ENCODE measurements at places on chromosomes 2 and 18. TPM values are rescaled to one million over a fixed set of nuclear protein-coding genes. Genes with fewer than 3 reads are reported as not detected.
A peak's percentile ranks its signal among the peaks of the same experiment; 100 is the strongest.

Gene CPO
- total RNA-seq = 0.50 TPM

- H3K27ac ChIP-seq = peak overlapping the region; percentile 82
- no peaks in the 10 kb centered on the region for H3K4me1 ChIP-seq
- H3K27me3 ChIP-seq = no peaks in the 10 kb centered on the region
Measured at GRCh38 chr2:218366621-218367414, 10.2 kb downstream of the CATIP start.

Gene NT5DC4
- total RNA-seq = not detected

DNA sequence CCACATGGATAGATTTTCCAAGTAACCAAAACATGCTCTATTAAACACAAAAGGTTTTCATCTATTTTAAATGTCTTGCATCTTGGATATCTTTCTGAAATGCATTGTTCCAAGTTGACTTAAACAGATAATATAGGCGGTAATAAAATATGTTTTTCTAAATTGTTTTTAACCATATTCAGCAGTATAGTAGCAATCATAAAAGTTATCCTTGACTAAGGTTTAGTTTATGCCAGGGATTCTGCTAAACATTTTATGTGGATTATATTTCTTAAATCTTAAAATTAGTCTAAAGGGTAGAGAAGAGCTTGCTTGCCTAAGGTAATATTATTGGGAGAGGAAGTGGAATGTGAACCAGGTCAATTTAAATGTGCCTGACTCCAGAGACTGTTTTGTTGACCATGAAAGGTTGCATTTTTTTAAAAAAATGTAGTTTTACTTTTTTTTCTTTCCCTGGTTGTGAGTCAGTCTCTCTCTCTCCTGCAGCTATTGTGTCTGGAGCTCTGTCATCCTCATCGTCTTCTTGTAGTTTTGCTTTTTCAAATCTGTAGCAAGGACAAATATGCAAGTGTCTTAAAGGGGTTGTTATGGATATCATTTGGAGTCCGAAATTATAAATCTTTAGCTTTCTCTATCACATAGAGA is 309.1 kb upstream of the COL3A1 start:
- no peak overlapping the region for H3K4me3 ChIP-seq
- H3K36me3 ChIP-seq = no peaks in the 10 kb centered on the region
- H3K4me1 ChIP-seq = no peaks in the 10 kb centered on the region
- no peak for DNase-seq
- no peak overlapping the region for H3K27ac ChIP-seq

DNA sequence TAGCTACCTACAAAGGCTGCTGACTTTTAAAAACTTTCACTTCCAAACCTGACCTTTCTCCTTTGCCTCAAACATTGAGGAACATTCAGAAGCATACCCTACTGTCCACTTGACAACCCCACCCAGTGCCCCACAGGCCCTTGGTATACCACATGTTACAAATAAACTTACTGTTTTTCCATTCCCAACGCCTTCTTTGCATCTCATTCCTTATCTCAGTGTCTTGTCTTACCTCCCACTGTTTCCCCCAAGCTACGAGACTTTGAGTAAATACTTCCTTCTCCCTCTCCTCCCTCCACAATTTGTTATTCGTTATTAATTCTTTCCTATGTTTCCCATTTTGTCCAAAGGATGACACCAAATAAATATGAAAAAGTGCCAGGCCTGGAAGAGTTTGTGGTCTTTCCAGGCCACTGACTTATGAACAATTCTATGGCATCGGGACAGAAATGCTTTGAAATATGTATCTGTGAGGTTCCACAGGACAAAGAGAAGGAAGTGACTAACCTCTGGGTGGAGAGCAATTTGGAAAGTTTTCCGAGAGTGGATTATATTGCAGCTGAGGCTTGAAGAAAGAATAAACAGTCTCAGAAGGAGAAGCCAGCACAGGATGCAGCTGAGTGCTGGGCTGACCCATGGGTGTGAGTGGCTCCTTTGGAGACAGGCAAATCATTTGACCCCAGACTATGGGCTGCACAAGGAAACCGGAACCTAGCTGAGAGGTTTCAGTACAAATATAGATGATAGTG is 409.0 kb downstream of the LPIN1 start:
- peak; percentile 68 for DNase-seq
- no peaks in the 10 kb centered on the region for H3K27me3 ChIP-seq
- no peak overlapping the region for H3K4me3 ChIP-seq
- no peak overlapping the region for H3K27ac ChIP-seq
- H3K4me1 ChIP-seq = no peaks in the 10 kb centered on the region

Gene TNFAIP6
- total RNA-seq = 1.4 TPM

Gene TUBB8B
- total RNA-seq = not detected

DNA sequence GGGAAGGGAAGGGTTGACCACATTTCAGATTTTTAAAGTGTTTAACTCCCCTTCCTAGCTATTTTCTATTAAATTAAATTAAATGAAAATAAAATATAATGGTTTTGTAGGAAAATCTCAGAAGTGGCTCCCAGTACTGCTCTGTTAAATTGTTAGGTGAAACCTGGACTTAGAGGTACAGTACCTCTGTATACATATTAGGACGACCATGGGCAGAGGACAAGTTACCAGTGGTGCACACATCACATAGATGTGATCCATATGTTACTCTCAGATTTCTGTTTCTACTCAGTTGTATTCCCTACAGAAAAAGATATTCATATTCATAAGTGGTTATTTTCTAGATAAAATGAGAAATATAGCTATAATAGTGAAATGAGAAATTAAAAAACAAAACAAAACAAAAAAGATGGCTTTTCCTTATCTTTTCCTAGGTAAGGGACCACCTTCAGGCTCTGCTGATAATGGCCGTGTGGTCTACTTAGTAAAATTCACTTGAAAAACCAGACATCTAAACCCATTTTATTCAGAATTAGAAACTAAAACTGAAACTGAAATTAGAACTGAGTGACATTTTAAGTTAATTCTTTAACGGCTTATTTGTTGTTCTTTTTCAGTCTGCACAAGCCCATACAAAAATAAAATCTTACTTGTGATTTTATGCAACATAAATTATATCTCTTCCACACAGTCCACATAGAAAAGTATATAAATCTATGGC is 832.5 kb upstream of the CHAC2 start:
- no peaks in the 10 kb centered on the region for H3K36me3 ChIP-seq
- no peaks in the 10 kb centered on the region for H3K27me3 ChIP-seq

GRCh38 chr18:3494245-3494526 is 44.2 kb downstream of the TGIF1 start:
- no peak overlapping the region for H3K27ac ChIP-seq
- no peak for DNase-seq
- H3K4me1 ChIP-seq = peaks cover 2% of the 10 kb centered on the region
- no peaks in the 10 kb centered on the region for H3K36me3 ChIP-seq
- H3K4me3 ChIP-seq = no peak overlapping the region

Gene PIEZO2
- total RNA-seq = 0.15 TPM

Gene PROM2
- total RNA-seq = 0.54 TPM

Gene RGPD4
- not detected for total RNA-seq

GRCh38 chr2:108369153-108369552 is 8.6 kb upstream of the SULT1C4 start:
- no peak overlapping the region for H3K4me3 ChIP-seq
- no peak overlapping the region for H3K27ac ChIP-seq
- no peak for DNase-seq
- H3K36me3 ChIP-seq = no peaks in the 10 kb centered on the region
- H3K4me1 ChIP-seq = no peaks in the 10 kb centered on the region

DNA sequence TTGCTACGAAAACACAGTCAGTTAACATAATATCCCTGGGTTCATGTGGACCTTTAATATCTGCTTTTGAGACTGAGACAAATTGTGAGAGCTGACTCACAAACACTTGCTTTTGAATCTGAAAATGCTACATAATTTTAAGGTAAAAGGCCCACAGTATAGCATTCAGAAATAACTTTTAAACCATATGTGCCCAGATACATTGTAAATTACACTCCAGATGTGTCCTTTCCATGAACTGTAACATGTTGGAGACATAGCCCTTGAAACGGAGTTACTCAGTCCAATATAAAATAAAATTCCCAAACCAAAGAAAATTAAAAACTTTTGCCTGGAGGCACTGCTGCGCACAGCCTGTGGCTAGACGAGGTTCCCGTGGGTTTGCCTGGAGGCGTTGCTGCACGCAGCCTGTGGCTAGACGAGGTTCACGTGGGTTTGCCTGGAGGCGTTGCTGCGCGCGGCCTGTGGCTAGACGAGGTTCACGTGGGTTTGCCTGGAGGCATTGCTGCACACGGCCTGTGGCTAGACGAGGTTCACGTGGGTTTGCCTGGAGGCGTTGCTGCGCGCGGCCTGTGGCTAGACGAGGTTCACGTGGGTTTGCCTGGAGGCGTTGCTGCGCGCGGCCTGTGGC is 131.9 kb upstream of the ALKAL2 start:
- H3K4me3 ChIP-seq = no peak overlapping the region
- no peaks in the 10 kb centered on the region for H3K4me1 ChIP-seq
- no peak for DNase-seq
- no peak overlapping the region for H3K27ac ChIP-seq
- H3K27me3 ChIP-seq = no peaks in the 10 kb centered on the region
- H3K36me3 ChIP-seq = no peaks in the 10 kb centered on the region

Gene ORMDL1
- 22.2 TPM for total RNA-seq

- no peak for DNase-seq
- no peak overlapping the region for H3K4me3 ChIP-seq
- peak overlapping the region; percentile 1 for H3K27ac ChIP-seq
- no peaks in the 10 kb centered on the region for H3K27me3 ChIP-seq
- H3K4me1 ChIP-seq = peaks cover 12% of the 10 kb centered on the region
Measured at GRCh38 chr2:105489168-105489878, 90.5 kb upstream of the FHL2 start.

Gene MROH2A
- not detected for total RNA-seq

DNA sequence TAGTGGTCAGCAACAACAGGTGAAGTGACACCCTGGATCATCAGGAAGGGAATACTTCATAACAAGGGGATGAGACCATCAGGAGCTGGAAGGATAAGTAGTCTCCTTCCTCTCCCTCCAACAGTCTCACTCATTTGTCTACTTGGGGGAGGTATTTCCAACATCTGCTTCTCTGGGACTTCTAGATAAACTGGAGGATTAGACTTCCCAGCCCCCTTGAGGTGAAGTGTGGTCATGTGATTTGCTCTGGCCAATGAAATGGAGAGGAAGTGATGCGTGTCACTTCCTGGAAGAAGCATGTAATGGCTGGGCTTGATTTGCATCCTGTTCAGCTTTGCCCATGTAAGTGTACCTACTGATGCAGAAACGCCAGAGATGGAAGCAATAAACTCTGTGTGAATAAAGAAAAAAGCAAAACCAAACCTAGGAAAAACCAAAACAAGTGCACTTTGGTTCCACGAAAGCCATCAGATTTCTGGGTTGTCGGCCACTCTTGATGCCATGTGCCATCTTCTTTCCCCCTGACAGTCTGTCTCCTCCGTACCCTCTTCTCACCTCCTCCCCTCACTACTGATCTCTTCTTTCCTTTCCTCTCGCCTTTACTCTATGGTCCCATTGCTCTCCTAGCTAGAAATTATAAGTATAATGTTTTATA is 76.1 kb upstream of the DNMT3A start:
- no peaks in the 10 kb centered on the region for H3K4me1 ChIP-seq
- no peak overlapping the region for H3K27ac ChIP-seq
- no peak for DNase-seq
- no peak overlapping the region for H3K4me3 ChIP-seq
- no peaks in the 10 kb centered on the region for H3K36me3 ChIP-seq

DNA sequence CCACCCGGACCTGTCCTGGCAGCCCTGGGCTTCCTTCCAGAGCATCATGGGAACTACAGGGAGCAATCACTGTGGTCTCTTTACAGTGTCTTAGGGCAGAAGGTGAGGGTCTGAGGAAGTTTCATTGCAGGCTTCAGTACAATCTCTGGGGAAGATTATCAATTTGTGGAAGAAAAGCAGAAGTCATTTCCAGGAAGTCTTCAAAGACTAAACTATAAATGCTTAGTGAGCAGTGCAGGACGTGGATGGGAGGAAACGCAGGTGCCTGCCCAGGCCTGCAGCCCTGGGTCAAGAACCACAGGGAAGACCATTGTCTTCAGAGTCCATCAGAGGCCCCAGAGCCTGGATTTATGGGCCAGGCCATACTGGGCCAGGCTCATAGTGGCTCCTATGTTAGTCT is 54.3 kb downstream of the INO80C start:
- H3K4me1 ChIP-seq = no peaks in the 10 kb centered on the region
- H3K4me3 ChIP-seq = no peak overlapping the region
- H3K27ac ChIP-seq = no peak overlapping the region
- H3K27me3 ChIP-seq = no peaks in the 10 kb centered on the region
- DNase-seq = no peak

Gene SLC9A2
- total RNA-seq = 4.8 TPM

GRCh38 chr18:61703508-61703907 is 189.3 kb downstream of the RNF152 start:
- no peak for DNase-seq
- H3K27me3 ChIP-seq = no peaks in the 10 kb centered on the region
- H3K27ac ChIP-seq = no peak overlapping the region
- H3K4me3 ChIP-seq = no peak overlapping the region
- no peaks in the 10 kb centered on the region for H3K36me3 ChIP-seq

- peak overlapping the region; percentile 96 for H3K27ac ChIP-seq
- DNase-seq = no peak
- no peaks in the 10 kb centered on the region for H3K36me3 ChIP-seq
- peak overlapping the region; percentile 82 for H3K4me3 ChIP-seq
Measured at GRCh38 chr2:163731735-163732134, 4.1 kb downstream of the FIGN start.

DNA sequence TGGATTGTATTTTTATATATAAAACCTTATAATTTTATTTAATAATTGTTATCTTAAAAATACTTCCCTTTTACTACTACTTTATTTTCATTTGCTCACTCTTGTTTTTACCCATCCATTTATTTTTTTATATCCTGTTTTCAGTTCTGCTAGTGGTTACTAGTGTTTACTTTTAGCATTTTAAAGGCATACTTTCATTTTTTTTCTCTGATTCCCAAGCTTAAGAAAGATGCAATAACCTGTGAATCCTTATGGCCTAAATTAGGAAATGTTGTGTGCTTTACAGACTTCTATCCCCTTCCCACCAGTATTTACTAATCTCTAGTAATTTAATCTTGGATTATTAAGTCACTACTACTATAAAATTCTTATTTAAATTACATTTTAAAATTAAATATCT is 140.0 kb downstream of the SMAD7 start:
- no peak overlapping the region for H3K4me3 ChIP-seq
- H3K27me3 ChIP-seq = no peaks in the 10 kb centered on the region
- H3K27ac ChIP-seq = no peak overlapping the region
- no peaks in the 10 kb centered on the region for H3K36me3 ChIP-seq
- H3K4me1 ChIP-seq = peaks cover 1% of the 10 kb centered on the region
- no peak for DNase-seq

- H3K4me1 ChIP-seq = no peaks in the 10 kb centered on the region
- no peak for DNase-seq
- H3K36me3 ChIP-seq = no peaks in the 10 kb centered on the region
- H3K27me3 ChIP-seq = peaks cover 5% of the 10 kb centered on the region
- no peak overlapping the region for H3K27ac ChIP-seq
Measured at GRCh38 chr18:363301-364085, 95.6 kb upstream of the THOC1 start.

GRCh38 chr2:231174211-231174651 is 24.2 kb upstream of the ARMC9 start:
- H3K36me3 ChIP-seq = peaks cover 63% of the 10 kb centered on the region
- no peak overlapping the region for H3K27ac ChIP-seq
- no peaks in the 10 kb centered on the region for H3K27me3 ChIP-seq
- no peak for DNase-seq

Measured in psoas muscle (tissue), 8 donors.